Inflammatory macrophage treated with lipopolysaccharide for 4 hours (primary cell): ENCODE measurements at places on chromosomes 2 and 18.

DNA sequence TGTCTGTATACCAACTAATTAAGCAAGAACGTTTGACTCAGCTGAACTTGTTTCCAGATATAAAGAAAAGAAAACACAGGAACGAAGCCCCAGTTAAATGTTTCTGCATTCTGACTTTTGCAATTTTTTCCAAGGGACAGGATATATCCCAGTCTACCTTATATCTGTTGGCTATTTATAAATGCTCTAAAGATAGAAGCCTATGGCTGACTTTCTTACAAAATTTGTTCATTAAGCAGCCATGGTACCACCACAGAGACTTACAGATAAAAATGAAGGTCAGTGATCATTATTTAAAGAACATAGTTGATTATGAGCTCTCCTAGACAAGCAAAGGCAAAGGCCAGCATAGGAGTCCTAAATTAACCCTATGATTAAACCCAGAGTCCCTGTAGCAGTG is 462.7 kb upstream of the SPHKAP start:
- no peak for DNase-seq

DNA sequence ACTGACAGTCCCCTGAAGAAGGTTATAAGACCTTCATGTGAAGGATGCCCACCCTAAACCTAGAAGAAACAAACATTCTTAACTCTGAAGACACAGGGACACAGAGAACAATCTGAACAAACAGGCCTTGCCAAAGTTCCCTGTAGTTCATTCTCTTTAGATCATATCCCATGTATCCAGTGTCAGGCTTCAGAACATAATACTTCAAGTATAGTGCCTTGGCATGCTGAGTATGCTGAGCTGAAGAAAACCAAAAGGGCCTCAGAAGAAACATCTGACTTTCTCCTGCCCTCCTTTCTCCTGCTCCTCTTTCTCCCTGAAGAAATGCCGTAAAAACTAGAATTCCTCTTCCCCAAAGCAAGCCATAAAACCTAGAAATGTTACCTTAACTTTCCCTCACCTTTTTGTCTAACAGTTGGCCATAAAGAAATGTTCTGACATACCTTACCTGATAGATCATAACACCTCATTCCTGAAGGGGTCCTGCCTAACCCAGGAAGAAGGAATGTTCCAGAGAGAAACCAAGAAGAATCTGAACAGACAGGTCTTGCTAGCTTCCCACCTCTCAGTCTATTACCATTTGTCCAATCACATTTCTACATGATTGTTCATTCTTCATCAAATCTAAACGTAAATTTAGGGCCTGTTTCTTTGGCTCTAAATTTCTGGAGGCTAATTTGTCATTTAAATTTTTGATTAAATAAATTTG is 160.1 kb upstream of the ZC3H15 start:
- DNase-seq: no peak

DNA sequence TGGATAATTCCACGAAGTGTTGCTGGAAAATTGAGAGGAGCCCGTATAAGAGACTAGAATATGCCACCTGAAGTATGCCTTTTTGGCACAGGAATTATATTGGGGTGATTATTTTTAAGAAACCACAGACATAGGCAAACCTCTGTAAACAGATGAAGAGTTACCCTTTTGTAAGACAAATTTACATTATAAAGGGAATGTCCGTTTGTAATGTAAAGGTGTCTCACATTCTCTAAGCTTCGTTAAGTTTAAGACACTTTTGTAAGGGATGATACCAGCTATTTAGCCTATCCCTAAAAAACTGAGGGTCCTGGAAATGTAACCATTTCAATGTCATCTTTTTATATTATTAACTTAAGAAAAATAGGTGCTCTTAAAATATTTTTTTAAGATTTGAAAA is 432.8 kb upstream of the SYT4 start:
- DNase-seq: no peak

DNA sequence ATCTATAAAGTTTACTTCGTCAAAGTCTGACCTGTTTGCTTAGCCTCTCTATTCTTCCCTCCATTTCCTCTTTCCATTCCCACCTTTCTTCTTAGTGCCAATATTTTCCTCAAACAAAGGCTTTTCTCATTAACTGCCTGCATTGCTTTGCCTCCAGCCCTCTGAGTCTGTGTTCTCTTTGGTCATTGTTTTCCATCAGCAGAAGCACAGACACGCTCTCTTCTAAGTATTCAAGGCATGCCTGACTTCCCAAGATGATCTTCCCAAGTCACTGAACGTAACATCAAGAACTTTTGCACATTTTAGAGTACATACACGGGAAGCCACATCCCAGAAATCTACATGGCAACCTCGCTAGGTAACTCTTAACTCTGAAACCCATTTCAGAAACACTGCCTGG is 32.6 kb upstream of the ANXA4 start:
- no peak for DNase-seq

GRCh38 chr2:69556008-69556407 is 87.5 kb downstream of the AAK1 start:
- no peak for DNase-seq

- peak; percentile 22 for DNase-seq
Observed at GRCh38 chr2:240149943-240150784, 9.7 kb upstream of the OTOS start.

DNA sequence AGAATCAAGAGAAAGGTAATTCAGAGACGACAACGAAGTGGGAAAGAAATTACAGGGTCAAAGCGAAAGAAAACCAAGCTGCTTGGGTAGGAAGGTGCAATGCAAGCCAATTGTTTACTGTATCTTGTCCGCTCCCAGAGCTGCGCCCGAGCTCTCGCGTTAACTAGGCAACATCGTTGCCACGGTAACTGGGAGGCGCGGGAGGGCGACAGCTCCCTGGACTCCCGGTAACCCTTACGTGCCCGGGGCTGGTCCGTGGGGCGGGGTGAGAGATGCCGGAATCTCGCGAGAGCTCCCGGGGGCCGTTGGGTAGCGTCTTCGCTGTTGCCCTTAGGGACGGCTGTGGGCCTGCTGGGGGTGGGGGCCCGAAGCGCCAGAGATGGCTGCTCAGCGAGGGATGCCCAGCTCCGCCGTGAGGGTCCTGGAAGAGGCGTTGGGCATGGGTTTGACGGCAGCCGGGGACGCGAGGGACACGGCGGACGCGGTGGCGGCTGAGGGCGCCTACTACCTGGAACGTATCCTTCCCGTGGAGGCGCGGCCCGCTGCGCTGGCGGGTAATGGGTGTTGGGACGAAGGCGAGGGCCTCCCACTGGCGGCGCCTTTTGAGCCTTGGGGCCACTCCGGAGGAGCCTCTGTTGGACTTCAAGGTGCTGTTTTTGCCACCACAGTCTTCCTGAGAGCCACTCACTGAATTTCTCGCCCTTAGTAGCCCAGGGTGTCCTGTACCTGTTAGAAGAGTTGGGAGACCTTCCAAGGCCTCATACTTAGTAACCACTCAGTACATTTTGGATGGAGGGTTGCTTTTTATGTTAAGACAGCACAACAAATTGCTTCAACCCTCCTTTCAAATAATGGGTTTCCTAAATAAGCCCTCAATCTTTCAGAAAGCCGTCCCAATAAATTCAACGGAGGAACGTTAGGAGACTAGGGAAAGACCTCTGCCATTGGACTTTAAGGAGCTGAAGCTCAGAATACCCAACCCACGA is at the start of gene SPAG16:
Gene SPAG16 (plus strand): TSS at position 360 of the 986 bp plus-strand sequence.
- DNase-seq: peak; percentile 88

GRCh38 chr2:190922376-190922775 is 41.8 kb downstream of the GLS start:
- no peak for DNase-seq

GRCh38 chr2:190532581-190532980 is 1.9 kb downstream of the NEMP2 start:
- DNase-seq: no peak

- no peak for DNase-seq
Observed at GRCh38 chr18:8562919-8563318, 46.3 kb upstream of the RAB12 start.

DNA sequence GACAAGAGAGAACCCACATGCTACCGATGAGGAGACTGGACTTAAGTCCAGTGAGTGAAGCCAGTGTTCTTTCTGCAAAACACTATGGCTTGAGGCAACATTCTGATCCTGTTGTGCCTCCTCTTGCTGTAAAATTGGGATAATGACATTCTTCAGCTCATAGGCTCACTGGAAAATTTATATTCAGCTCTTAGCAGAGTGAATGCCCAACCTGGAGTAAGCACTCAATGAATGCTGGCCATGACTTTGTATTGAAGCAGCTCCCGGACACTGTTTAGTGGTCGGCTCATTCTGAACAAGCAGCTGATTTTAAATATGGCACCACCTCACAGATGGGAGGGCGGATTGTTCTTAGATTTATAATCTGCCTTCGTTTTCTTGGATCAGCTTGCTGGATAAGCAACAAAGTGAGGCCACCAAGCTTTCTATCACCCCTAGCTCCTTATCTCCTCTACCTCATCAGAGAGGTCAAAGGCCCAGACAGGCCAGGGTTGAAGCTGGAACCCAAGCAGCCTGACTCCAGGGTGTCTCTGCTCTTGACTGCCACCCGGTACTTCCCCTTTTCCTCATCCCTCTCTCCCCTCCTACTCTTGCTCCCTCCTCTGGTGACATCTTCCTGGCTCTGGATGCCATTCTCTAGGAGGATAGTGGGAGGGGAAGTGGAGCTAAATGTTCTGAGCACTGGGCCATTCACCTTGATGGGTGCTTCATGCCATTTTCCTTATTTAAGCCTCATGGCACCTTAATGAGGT is 11.5 kb downstream of the SLC9A4 start:
- DNase-seq: no peak

GRCh38 chr2:154709215-154709614 is 10.7 kb downstream of the KCNJ3 start:
- no peak for DNase-seq

DNA sequence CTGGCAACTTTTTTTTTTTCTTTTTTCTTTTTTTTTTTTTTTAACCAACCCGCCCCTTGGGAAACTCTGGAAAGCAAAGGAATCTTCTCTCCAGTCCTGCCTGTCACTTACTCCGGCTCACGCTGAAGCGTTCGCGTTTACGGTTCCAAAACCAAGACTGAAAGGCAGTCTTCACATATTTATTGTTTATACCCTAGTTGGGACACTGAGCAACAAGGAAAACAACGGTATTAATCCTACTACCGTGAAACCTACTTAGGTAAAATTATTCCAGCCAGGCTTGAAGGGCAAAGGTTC is 125.4 kb downstream of the OSBPL1A start:
- DNase-seq: no peak

GRCh38 chr2:105439141-105439540 is 40.3 kb upstream of the FHL2 start:
- no peak for DNase-seq
